ENCODE measurements at places on chromosomes 2 and 18. TPM values are rescaled to one million over a fixed set of nuclear protein-coding genes. Genes with fewer than 3 reads are reported as not detected.

Gene CPO
- total RNA-seq: not detected

Gene CRACDL
- total RNA-seq: 0.35 TPM

Gene SFT2D3
- 4.1 TPM for total RNA-seq

Gene TSHZ1
- total RNA-seq: 20.4 TPM

Gene BBS5
- total RNA-seq: 1.3 TPM

Gene ADRA2B
- 0.09 TPM for total RNA-seq

Gene SOWAHC
- total RNA-seq: not detected

Gene KCNK3
- not detected for total RNA-seq

Gene SCN9A
- total RNA-seq: not detected

Gene FABP1
- total RNA-seq: not detected

Gene SLC35G4
- not detected for total RNA-seq

Gene SPC25
- 42.1 TPM for total RNA-seq

Gene MBOAT2
- total RNA-seq: 8.8 TPM

Gene BOK
- not detected for total RNA-seq

Gene RMND5A
- 37.0 TPM for total RNA-seq

Gene SP140
- total RNA-seq: 142 TPM

Gene LHCGR
- not detected for total RNA-seq

Gene DSG4
- not detected for total RNA-seq

Gene SH3RF3
- total RNA-seq: 0.05 TPM

Gene SMYD1
- not detected for total RNA-seq

Gene FIGN
- total RNA-seq: not detected

Gene ALPI
- not detected for total RNA-seq

Gene ZNF521
- not detected for total RNA-seq

Gene ASB18
- total RNA-seq: not detected

Gene ABCA12
- total RNA-seq: not detected

Gene TCF7L1
- not detected for total RNA-seq
